M059J (cell line): ENCODE measurements at places on chromosomes 16 and 17. TPM values are rescaled to one million over a fixed set of nuclear protein-coding genes. Genes with fewer than 3 reads are reported as not detected.

The NPIPA3 gene
- 0.22 TPM in 1 of 2 replicates, not detected in the other for total RNA-seq

The KRTAP9-8 gene
- not detected in 2 replicates for total RNA-seq

The PRSS27 gene
- 0.17 TPM in 1 of 2 replicates, not detected in the other for total RNA-seq

The SPNS3 gene
- total RNA-seq = 0.05 TPM in 1 of 2 replicates, not detected in the other

The ITGB3 gene
- 0.94 and 3.1 TPM in 2 replicates for total RNA-seq

The OTOP2 gene
- not detected in 2 replicates for total RNA-seq

The AGRP gene
- total RNA-seq = not detected in 2 replicates

DNA sequence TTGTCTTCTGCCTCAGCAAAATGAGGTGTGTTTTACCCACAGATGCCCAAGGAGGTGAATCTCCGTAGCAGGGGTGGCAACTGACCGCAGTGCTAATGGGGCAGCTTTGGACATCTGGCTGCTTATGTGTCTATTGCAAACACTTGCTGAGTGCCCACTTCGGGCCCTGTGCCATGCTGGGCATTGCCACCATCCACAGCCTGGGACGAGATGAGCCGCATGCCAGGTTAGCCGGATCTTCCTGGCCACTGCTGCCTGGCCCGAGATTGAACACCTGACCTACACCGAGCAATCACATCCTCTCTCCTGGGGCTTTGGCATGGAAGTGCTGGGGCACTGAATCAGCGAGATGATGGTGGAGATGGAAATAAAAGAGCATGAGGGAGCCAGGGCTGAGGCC, 238.7 kb downstream of the GSG1L start:
- no peak for DNase-seq

- DNase-seq = no peak
Observed at GRCh38 chr16:11677959-11678881, 10.0 kb downstream of the SNN start.

DNA sequence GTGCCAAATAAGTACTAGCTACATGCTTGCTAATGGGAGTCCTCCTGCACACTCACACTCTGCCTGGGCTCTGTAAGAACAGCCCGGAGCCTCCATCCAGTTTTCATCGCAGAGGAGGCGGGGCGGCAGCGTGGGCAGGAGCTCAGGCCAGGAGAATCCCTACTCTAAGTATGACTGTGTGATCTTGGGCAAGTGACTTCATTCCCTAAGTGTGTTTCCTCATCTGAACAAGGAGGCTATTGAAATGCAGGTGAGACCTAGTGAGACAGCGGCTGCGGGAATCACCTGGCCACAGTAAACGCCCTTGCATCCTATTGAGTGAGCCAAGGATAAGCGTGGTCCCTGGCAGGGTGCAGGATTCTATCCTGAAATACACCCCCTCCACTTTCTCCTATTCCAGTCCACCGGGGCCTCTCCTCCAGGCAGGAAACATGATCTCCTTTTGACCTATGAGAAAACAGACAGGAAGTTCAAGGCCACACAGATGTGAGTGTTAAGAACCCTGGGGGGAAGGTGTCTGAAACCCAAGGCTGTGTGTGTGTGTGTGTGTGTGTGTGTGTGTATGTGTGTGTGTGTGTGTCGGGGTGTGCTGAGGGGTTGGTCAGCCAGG, 5.2 kb upstream of the RAI1 start:
- peak; percentile 55 for DNase-seq

DNA sequence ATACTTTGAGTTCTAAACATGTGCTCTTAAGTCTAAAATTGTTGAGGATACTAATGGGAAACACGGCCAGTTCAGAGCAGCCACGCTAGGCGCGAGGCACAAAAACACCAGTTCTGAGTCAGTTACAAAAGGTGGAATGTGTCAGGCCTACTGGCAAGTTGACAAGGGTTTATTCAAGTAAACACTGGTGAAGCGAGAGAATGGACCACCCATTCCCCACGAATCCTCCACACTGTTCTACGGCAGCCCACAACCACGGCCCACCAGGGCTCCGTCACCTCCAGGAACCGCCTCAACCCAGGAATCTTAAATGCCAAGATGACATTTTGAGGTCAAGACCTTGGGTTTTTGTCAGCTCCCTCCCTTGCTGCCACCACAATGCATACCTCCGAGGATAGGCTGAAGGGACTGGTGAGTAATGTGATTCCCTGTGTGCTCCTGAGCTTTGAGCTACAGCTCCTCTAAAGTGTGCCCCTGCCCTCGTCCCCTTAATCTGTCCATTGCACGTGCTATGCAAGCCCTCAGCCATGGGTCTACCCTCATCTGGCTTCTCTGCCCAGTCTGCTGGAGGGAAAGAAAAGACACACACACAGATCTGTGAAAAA, 28.5 kb upstream of the TRAP1 start:
- peak; percentile 92 for DNase-seq

- no peak for DNase-seq
Observed at GRCh38 chr16:62029947-62030346, 6.3 kb downstream of the CDH8 start.

- no peak for DNase-seq
Observed at GRCh38 chr17:55706808-55707773, 15.6 kb downstream of the TMEM100 start.

GRCh38 chr16:4505356-4506147, 29.4 kb downstream of the HMOX2 start:
- DNase-seq = no peak

DNA sequence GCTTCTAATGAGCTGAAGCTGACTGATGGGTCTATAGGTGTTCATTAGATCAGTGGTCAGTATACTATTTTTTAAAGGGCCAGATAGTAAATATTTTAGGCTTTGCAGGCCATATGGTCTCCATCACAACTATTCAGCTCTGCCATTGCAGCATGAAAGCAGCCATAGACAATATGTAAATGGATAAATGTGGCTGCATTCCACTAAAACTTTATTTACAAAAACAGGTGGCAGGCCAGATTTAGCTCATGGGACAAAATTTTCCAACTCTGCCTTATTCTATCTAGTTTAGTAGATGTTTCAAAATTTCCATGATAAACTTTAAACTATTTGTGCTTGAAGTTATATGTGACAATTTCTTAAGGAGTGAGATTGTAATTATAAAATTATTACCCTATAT, 339.3 kb downstream of the ABCC12 start:
- no peak for DNase-seq
